Fibroblast of skin of back (primary cell): ENCODE measurements at places on chromosomes 5 and 9.
A peak's percentile ranks its signal among the peaks of the same experiment; 100 is the strongest.

DNA sequence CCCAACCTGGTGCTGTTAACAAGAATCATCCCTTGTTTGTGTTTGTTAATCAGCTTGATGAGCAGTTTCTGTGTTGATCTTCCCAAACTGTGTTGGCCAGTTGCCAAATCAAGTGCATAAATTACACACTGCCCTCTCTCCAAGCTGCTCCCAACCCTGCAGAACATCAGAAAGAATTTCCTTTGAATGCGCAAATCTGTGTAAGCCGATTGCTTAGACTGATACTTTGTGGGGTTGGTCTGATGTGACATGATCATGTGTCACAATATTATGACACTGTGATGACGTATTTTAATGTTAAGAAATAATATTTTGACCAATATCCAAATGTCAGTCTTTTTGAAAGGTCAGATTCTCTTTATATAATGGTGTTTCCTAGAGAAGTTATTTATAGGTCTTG is 766.4 kb upstream of the WWC1 start:
- no peak for DNase-seq

DNA sequence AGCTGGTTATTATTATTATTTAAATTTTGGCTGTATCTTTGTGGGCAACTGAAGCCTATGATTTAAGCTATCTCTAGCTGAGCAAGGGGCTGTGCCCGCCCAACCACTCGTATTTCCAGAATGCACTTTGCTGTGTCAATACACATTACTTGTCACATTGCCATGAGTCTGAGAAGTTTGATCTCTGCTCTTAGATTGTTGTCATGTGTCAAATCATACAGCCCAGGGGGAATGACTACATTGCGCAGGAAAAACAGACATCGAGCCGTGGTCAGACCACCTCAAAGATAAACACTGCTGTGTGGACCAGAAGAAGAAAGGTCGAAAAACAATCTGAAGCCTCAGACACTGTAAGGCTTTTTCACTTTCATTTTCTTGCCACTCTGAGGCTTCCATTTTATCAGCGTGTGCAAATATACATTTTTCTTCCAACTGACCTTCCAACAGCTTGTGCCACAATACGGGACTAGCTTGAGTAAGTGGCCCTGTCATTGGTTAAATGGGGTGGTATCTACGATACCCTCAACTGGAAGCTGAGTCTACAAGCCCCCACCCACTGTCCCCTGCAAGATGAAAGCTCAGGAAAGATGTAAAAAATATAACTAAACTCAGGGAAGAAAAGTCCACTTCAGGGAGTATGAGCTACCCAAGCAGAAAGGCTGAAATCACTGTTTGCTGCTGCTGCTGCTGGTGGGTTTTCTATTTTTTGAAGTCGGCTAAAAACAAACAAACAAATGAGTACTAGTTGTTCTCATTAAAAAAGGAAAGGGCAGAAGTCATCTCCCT is 603.0 kb downstream of the BNC2 start:
- peak; percentile 84 for DNase-seq

GRCh38 chr9:137520614-137521404 is 29.4 kb downstream of the PNPLA7 start:
- DNase-seq: no peak

DNA sequence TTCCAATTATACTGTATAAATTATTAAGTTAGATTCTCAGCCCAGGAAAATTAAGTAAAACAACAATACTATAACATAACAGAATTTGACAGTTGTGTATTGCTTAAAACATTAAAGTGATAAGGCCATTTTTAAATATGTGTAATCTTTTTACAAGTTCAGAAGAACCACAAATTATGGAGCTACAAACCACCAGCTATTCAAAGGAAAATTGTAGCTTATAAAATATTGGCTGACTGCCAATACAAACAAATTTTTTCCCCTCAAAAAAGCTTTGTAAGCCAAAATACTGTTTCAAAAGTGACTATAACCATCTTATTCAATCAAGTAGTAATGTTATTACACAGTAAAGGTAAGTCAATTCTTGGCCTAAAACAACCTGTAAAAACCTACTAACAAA is 21.9 kb downstream of the STRBP start:
- no peak for DNase-seq

- DNase-seq: no peak
Measured at GRCh38 chr9:119283078-119283794, 86.0 kb downstream of the BRINP1 start.

- peak; percentile 58 for DNase-seq
Measured at GRCh38 chr5:156356238-156356637, 29.3 kb downstream of the SGCD start.
